Suprapubic skin (tissue), 4 donors: ENCODE measurements at places on chromosomes 12 and 14.

DNA sequence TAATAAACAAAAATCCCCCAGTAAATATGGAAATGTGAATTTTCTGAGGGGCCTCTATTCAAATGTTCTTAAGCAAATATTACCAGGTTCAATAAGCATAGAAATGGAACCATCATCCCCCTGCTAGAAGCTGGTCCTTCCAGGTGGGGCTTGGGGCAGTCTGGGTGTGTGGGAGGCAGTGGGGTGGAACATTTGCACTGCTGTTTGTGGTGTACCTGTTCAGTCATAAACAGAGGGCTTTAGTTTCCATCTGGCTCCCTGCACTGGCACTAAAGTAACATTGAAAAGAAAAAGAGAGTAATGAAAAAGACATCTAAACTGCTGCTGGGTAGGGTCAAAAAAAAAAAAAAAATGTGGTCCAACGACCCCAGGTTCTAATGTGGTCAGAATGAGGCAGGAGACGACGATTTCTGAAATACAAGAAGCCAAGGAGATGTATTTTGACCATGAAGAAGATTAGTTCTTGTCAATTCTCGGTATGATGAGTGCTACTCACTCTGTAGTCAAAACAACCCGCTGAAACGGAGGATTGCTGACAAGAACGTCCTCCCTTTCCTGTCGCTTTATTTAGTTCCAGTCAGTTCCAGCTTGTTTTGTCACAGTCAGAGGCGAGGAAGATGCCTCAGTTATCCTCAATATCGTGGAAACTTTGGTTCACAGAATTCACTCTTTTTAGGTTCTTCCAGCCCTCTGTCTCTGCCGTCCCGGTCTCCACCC is 44.2 kb upstream of the MANSC4 start:
- DNase-seq = no peak

GRCh38 chr12:62113366-62114011 is 146.7 kb upstream of the USP15 start:
- no peak for DNase-seq

GRCh38 chr14:22510527-22511110 is 78.4 kb downstream of the DAD1 start:
- no peak for DNase-seq

- DNase-seq = no peak
Observed at GRCh38 chr12:46977871-46978375, 101.5 kb upstream of the PCED1B start.

DNA sequence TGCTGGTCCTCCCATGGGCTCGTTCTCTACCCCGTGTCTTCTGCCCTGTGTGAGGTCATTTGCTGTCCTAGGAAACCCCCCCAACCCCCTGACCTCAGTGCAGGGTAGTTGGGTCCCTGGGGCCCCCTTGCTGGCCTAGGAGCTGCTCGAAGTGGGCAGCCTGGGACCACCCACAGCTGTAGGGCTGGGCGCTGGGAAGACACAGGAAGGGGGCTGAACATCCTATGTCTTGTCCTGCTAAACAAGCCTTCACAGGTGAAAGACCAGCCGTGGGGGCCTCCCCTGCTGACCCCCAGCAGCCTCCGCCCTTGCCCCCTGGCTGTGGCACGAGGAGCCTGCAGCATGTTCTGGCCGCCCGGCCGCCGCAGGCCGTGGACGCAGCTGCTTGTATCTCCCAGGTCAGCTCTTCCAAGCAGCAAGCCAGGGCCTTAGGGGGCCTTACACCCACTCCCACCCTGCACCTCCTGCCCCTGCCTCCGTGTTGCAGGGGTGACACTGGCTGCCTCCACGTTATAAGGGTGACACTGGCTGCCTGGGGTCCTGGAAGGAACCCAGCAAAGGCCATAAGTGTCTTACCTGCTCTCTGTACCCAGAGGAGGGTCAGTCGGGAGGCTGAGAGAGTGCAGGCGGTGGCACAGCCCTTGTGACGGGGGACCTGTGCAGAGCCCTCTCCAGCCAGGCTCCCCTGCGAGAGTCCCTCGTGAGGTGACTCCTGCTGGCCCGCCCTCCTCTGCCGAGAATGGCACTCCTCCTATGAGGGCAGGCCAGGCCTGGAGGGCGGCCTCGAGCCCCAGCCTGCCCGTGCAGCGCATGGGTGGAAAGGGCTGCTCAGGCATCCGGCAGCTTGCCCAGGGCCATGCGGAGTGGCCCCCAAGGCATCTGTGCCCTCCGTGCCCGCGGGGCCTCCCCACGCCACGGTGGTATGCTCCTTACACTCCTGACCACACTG is 11.5 kb upstream of the TEX22 start:
- DNase-seq = no peak

- no peak for DNase-seq
Observed at GRCh38 chr12:112270673-112271072, 111.6 kb downstream of the HECTD4 start.
